ENCODE measurements at places on chromosomes 3 and 15.

DNA sequence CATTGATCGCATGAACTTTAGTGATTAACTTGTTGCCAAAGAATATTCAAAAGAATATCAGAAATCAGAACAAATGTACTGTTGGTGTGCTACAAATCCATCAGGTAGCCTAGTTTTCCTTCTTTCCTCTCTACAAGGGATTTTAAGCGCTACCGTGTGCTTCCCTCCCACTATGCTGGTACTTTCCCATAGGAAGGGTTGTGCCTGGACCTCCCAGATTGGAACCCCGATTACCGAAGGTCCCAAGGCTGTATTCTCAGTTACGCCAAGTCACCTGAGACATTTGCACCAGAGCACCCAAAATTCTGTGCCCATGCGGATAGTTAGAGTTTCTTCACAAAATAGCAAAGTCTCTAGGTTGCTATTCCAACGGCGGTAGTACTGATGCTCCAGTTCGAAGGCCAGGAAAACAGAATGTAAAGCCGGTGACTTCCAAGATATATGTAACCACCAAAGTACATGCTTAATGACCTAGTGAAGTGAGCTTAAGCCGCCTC lies 23.4 kb upstream of the GATM start:
- peak; percentile 21 for DNase-seq

GRCh38 chr3:184710870-184711492 lies 883 bp downstream of the MAGEF1 start:
- DNase-seq = no peak

DNA sequence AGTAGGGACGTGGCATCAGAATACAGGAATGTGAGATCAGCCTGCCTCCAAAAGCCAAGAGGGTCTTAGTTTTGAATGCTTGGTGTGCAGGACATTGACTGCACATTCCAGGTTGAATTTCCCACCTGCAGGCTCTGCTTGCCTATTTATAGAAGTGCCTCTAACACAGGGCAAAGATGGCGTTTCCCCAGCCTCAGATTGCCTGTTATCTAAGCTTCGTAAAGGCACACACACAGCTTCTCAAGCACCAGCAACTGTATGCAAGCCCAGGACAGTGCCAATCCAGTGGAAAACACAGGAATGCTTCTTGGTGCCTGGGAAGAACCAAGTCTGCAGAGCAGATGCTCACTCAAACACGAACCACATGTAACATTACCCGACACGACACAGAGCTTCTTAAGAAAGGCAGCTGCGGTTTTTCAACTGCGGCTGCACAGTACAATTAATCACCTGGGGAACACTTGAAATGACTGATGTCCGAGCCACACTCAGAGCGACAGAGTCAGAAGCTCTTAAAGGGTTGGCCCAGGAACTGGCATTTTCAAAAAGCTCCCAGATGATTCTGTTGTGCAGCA lies 90.0 kb upstream of the ANKRD34C start:
- DNase-seq = no peak

GRCh38 chr15:88178631-88179030 lies 77.9 kb downstream of the NTRK3 start:
- DNase-seq = no peak

GRCh38 chr15:73628102-73628501 lies 5.1 kb downstream of the NPTN start:
- DNase-seq = no peak

DNA sequence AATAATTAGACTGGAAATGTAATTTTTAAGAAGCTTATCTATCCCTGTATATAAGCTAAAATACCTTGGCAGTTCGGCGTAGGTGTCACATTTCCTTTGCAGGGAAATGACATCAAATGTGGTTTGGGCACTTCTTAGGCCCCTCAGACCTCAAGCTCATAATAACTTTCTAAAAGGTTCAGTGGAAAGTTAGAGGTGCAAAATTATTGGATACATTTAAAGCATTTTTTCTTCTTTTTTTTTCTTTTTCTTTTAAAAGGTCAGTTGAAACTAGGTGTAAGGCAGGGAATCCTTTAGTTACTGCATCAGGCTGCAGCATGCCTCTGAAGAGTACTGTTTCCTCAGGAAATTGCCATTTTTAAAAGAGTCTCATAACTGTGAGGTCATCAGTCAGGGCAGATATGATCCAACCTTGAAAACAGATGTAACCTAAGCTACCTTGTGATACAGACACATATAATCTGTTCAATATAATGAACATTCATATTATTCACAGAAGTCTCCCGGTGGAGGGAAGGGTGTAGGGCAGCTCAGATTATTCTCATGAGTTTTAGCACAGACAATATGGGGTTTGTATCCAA lies 4.8 kb downstream of the SACM1L start:
- no peak for DNase-seq

DNA sequence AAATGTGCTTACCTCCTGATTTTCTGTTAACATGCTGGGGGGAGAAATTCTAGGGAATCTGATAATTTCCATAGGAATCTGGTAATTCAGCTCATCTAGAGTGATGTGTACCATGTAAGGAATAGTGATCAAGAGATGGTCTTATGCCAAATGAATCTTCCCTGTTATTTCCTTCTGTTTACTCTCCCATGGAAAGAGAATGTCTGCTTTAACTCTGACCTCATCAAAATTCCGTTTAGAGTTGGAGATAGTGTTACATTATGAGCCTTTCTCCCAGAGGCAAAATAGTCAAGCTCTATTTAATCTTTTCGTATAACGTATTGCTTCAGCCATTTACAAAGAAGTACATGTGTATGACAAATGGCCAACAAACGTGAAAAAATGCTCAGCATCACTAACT lies 76.6 kb downstream of the ARHGEF26 start:
- no peak for DNase-seq

- no peak for DNase-seq
Observed at GRCh38 chr15:73965758-73966113, 26.4 kb downstream of the STOML1 start.

- no peak for DNase-seq
Observed at GRCh38 chr3:150411976-150412375, 3.9 kb downstream of the TSC22D2 start.

DNA sequence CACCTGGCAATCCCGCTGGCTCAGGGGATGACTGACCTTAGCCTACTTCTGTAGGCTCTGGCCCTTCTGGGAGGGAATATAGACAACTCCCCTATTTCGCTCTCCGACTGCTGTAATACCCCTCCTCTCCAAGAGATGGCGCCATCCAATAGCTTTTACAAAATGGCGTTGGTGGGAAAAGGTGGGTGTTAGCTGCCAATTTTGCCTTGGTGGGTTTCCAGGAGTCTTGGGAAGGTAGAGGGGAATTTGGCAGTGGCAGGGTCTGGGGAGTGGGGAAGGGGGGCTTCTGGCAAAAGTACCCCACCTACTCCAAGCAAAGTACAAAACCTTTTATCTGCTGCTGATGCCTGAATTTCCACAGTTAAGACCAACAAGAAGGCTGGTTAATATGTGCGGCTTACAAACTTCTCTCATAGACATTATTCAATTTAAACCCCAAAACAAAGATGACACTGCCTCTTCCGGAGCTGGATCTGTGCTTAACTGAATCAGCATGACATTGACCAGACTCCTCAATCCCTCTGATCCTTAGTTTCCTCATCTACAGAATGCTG lies 62.1 kb downstream of the RASGRF1 start:
- peak; percentile 72 for DNase-seq

DNA sequence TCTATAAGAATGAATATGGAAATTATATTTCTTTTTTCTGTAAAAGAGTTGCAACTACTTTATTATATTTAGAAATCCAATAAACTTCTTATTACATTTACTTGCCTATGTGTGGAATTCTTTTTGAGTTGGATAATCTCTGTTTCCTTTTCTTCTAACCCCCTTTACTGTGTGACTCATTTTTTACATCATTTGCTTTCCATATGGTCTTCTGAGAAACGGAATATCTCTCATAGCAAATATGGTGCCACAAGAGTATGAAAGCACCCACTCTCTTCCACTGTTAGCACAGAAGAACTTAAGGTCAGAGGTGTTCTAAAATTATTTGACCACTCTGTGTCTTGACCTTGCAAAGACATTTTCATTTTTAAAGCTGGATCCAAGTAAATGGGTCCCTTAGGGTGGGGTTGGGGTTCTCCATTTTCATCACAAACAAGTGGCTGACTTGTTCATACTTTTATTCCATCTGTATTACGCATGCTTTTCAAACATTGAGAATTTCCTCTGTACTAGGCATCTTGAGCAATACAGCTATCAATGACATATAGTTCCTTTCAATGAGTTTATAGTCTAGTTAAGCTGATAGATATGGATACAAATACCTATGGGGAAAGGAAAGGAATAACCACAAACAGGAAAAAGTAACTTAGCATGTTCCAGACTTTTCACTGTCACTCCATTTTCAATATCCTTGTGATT lies 281.1 kb upstream of the TPRG1 start:
- DNase-seq = no peak

- DNase-seq = peak; percentile 80
Observed at GRCh38 chr15:91302588-91303439, 202.8 kb downstream of the SV2B start.

- DNase-seq = no peak
Observed at GRCh38 chr15:51283026-51283425, 55.4 kb downstream of the CYP19A1 start.

DNA sequence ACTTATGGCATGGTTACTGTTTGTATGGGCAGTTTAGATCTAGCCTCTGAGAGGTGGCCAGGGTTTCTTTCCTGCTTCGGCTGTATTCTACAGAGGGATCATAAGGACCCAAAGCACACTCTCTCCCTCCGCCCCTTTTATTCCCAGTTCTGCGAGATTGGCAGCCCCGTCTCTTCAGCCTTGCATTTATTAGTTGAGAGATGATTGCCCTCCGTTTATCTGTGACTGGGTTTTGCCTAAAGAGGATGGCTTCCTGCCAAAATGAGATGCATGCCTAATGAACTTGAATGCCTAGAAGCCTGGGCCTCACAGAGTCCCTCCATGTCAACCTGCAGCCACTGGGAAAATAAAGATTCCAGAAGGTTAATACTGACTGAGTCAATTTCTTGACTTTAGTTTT lies 97.1 kb upstream of the CHL1 start:
- no peak for DNase-seq

DNA sequence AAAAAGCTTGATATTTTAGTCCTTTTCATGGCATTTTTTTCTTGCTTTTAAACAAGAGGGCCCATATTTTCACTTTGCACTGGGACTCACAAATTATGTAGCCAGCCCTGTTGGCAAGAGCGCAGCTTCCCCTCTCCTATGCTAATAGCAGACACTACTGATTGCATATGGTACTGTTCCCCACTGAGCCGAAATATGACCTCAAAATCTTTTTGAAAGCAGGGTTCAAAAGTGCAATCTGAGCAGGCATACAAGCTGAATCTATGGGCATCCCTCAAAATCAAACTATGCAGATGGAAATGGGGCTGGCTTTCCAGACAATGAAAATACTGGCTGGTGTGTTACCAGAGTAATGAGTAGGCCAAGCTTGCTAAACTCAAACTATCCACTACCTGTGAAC lies 225.2 kb upstream of the SETMAR start:
- no peak for DNase-seq

- no peak for DNase-seq
Observed at GRCh38 chr3:53890726-53891475, 758 bp downstream of the SELENOK start.

- no peak for DNase-seq
Observed at GRCh38 chr15:68808091-68808490, 12.6 kb downstream of the ANP32A start.

DNA sequence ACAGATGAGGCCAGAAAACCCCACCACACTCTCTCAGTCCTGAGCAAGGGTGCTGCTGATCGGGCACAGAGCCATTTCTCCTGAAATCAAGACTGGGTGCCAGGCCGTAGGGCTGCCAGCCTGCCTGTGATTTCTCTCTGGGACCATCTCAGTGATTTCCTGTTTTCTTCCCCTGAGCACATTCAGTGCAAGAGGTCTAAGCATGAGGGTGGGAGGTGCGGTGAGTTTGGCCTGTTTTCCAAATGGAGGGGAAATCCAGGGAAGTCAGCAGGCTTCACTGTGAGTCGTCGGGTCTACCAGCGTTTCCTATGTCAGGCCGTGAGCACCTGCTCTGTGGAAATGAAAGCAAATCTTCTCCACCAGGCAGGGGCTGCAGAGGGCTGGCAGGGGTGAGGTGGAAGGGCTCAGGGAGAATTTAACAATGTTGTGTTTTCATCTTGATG lies 82.3 kb downstream of the ST6GAL1 start:
- no peak for DNase-seq

DNA sequence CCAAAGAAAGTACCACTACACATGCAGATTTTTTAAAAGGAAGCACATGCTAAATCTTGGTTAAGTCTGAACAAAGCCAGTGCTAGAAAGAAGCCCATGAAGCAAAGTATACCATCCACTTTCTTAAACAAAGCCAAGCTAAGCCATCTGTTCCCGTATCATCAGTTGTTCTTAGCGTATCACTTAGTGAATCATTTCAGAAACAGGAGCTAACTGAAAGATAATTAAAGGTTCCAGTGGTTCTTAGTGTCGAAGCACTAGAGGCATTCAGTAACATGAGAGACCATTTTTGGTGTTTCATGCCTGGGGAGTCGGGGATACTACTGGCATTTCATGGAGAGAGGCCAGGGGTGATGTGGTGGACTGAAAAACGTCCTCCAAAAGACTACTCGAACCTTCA lies 12.8 kb downstream of the UBXN7 start:
- DNase-seq = no peak

- DNase-seq = no peak
Observed at GRCh38 chr3:112736386-112736785, 95.4 kb upstream of the CCDC80 start.

DNA sequence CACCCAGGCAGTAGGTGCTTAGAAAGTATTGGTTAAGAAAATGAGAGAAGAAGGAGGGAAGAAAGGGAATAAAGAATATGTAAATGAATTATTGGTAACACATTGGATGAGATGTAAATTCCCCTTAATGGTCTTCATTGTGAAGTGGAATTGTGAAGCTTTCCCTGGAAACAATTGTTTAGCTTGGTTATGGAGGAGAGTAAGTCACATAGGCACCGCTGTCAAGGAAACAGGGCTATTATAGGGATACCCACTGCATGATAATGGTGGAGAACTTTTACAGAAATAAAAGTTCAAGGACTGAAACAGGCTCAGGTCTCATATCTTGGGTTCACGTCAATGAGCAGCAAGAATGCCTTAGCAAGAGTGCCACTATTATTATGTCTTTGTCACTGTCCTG lies 9.5 kb downstream of the SYNPR start:
- no peak for DNase-seq

- no peak for DNase-seq
Observed at GRCh38 chr3:81694662-81695061, 66.8 kb downstream of the GBE1 start.

DNA sequence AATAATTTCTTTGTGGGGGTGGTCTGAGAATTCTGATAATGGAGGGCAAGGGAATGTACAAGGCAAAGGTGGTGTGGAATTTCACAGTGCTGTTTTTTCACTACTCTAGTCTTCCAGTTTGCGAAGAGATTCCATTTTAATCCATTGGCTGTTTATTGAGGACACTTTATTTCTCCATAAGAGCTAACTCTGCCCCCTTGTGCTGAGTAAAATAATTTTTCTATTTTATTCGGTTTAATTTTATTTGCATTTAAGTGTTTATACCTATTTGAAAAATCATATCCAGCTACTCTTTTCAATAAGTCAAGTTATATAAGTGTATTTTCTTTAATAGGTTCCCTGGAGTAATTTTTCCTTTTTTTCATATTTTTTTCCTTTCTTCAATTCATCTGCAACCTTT lies 840.1 kb downstream of the TUSC7 start:
- DNase-seq = no peak

- no peak for DNase-seq
Observed at GRCh38 chr15:101441696-101442095, 47.8 kb downstream of the PCSK6 start.

Measured in D341Med (cell line).